ENCODE measurements at places on chromosomes 3 and 15. TPM values are rescaled to one million over a fixed set of nuclear protein-coding genes. Genes with fewer than 3 reads are reported as not detected.

DNA sequence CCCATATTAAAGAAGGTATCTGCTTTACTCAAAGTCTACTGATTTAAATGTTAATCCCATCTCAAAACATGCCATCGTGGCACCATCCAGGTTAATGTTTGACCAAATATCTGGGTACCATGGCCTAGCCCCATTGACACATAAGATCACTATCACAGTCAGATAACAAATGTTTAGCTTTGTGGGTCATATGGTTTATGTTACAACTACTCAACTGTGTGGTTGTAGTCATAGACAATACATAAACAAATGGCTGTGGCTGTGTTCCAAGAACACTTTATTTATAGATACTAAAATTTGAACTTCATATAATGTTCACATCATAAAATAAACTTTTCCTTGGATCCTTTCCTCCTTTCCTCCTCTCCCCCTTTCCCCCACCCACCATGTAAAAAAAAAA, 9.8 kb upstream of the SNRPN start:
- no peak for DNase-seq

DNA sequence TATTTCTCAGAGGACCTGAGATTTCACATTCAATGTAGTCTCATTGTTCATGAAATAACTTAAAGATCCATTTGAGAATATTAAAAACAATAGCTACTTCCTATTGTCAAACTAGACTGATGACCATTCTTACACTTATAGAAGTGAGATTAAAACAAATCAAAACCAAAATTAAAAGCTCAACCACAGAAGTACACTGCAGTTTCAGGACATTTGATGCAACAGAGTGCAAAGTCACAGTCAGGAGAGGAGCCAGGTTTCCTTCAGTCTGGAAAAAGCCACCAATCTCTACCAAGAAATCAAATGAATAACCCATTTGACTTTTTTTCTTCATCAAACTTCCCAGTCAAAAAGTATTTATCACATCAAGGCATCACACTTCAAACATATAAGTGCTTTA, 5.5 kb downstream of the CCPG1 start:
- DNase-seq: no peak

DNA sequence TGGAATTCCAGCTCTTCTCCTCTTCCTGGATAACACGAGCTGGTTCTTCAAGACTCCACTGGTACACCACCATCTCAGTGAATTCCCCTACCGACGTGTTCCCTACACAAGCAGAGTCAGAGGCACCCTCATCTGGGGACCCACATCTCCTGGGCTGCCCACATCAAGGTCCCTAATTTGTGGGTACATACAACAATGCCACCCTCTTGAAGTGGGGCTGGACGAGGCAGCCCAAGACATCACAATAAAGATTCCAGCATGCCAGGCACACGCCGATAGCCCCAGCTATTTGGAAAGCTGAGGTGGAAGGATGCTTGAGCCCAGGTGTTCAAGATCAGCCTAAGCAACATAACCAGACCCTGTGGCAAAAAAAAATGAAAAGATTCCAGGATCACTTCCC, 221.2 kb upstream of the LINGO1 start:
- peak; percentile 27 for DNase-seq

The ROBO2 gene
- 0.41 TPM for polyA plus RNA-seq

GRCh38 chr3:126845920-126846715, 136.8 kb upstream of the PLXNA1 start:
- DNase-seq: no peak

- DNase-seq: no peak
Observed at GRCh38 chr3:72230774-72231379, 445.9 kb upstream of the PROK2 start.

The HRH1 gene
- polyA plus RNA-seq: 0.42 TPM

- peak; percentile 29 for DNase-seq
Observed at GRCh38 chr15:41566121-41566885, 7.3 kb downstream of the TYRO3 start.

The CPNE4 gene
- 0.78 TPM for polyA plus RNA-seq

The STXBP5L gene
- not detected for polyA plus RNA-seq

DNA sequence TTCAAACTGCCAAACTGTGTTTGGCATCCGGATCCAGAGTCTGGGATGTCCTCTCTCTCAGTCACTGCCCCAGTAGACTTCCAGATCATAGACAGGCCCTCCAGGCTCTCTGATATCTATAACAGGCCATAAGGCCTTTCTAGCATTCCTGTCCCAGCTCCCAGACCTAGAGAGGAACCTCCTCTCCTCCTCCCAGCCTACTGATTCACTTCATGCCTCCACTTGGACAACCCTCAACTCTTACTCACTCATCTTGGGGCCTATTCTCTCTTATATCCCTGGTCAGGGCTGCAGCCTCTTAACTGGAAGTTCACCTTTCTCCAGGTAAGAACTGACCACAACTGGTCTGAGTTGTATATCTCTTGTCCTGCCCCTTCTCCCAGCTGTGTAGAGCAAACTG, 253.7 kb upstream of the TRIM42 start:
- no peak for DNase-seq

- DNase-seq: no peak
Observed at GRCh38 chr15:89851673-89852341, 37.2 kb upstream of the ANPEP start.

DNA sequence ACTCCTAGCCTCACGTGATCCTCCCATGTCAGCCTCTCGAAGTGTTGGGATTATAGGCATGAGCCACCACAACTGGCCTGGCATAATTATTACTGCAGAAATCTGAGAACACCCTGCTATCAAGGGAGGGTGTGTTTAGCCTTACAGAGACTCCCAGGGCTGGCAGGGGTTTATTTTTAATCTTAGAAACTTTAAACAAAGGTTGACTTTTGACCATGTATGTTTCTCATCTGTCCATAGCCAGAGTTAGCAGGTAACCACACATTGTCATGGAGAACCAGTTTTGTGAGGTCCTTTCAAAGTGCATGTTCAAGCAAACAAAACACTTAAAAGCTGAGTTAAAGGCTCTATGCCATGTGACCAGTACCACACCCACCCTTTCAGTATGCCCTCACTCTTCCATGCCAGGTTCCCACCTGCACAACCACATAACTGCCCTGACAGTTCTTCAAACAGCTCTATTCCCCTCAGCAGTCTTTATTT, 11.1 kb downstream of the SIAH2 start:
- DNase-seq: no peak

The CCR5 gene
- 5.8 TPM for polyA plus RNA-seq

The TMC3 gene
- not detected for polyA plus RNA-seq

DNA sequence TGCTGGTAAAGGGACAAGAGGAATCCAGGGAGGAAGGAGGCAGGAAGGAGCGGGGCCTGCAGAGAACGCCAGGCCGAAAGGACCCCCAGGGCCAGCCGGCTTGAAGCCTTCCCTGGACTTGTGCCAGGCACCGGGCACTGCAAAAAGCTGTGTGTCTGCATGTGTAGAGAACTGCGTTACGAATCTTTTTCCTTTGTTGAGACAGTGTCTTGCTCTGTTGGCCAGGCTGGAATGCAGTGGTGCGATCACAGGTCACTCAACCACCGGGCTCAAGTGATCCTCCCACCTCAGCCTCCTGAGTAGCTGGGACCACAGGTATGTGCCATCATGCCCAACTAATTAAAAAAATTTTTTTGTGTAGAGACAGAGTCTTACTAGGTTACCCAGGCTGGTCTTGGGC, 17.0 kb upstream of the MUC4 start:
- no peak for DNase-seq

The LRRC34 gene
- 4.6 TPM for polyA plus RNA-seq

- DNase-seq: no peak
Observed at GRCh38 chr3:29203851-29204250, 77.0 kb upstream of the RBMS3 start.

DNA sequence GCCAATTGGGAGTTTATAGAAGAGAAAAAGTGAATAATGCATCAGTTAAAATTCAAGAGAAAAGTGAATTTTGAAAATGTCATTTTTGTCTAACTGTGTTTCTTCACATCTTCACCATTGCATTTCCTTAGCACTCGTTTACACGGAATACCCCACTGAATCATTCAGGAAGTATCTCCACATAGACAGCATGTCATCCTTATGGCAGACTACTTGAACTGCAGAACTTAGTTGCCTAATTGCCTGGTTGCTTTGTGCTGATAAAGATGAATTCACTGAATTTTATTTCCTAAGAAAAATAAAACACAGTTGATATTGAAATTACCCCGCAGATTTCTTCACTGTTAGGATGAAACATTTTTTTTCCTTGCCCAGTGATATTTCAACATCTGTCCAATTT, 627.1 kb downstream of the ROBO1 start:
- DNase-seq: no peak

DNA sequence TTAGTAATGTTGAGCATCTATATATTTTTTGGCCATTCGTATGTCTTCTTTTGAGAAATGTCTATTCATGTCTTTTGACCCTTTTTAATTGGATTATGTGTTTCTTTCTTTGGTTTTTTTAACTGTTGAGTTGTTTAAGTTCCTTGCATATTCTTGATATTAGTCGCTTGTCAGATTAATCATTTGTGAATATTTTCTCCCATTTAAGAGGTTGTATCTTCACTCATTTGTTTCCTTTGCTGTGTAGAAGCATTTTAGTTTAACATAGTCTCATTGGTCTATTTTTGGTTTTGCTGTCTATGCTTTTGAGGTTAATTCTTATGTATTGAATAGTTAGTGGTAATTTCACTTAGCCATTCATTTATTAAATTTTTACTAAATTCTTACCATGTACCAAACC, 283.8 kb downstream of the ZPLD1 start:
- DNase-seq: no peak

DNA sequence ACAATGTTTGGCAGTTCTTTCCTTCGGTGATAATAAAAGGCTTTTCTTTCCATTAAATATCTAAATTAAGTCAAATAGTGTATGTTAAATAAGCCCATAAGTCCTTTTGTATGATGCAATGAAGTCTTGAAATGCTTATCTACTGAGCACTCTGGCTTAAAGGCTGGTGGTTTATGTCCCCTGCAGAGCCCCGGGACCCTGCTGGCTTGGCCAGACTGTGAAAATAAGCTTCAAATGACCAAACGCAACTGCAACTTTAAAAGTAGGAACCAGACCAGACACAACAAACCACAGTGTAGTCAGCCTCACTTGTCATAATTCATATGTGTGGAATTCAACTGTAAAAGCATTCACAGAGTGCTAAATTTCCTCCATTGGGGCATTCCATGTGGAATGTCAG, 72.5 kb downstream of the FOXP1 start:
- DNase-seq: no peak

The PDZRN3 gene
- 1.7 TPM for polyA plus RNA-seq

The P2RY14 gene
- 0.32 TPM for polyA plus RNA-seq

- no peak for DNase-seq
Observed at GRCh38 chr15:43934480-43934879, 107.7 kb downstream of the WDR76 start.

GRCh38 chr3:187741403-187742350, 3.6 kb downstream of the BCL6 start:
- DNase-seq: peak; percentile 91

GRCh38 chr3:128551451-128551850, 58.5 kb upstream of the GATA2 start:
- no peak for DNase-seq

GRCh38 chr3:172209333-172210321, 170.2 kb downstream of the FNDC3B start:
- peak; percentile 74 for DNase-seq

- DNase-seq: no peak
Observed at GRCh38 chr15:73156431-73157191, 104.3 kb downstream of the NEO1 start.

- no peak for DNase-seq
Observed at GRCh38 chr15:44593042-44593736, 56.2 kb downstream of the EIF3J start.

DNA sequence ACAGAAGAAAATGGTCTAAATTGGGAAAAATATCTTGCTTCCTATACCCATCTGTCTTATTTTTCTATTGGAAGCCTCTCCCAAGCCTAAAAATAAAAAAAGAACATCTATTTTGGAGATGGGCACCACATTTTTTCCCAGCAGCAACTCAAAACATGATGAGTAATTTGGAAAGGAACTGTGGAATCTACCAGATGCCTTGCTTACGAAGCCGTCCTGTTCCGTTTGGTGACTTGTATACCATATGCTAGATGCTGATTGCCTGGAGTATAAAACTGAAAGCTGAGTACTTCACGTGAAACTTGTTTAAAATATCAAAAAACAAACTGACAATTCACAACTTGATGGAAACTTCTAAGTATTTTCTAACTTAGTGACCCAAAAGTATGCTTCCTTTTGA, 491.0 kb downstream of the ROBO2 start:
- no peak for DNase-seq

- no peak for DNase-seq
Observed at GRCh38 chr3:52007291-52007690, 11.6 kb upstream of the RPL29 start.

DNA sequence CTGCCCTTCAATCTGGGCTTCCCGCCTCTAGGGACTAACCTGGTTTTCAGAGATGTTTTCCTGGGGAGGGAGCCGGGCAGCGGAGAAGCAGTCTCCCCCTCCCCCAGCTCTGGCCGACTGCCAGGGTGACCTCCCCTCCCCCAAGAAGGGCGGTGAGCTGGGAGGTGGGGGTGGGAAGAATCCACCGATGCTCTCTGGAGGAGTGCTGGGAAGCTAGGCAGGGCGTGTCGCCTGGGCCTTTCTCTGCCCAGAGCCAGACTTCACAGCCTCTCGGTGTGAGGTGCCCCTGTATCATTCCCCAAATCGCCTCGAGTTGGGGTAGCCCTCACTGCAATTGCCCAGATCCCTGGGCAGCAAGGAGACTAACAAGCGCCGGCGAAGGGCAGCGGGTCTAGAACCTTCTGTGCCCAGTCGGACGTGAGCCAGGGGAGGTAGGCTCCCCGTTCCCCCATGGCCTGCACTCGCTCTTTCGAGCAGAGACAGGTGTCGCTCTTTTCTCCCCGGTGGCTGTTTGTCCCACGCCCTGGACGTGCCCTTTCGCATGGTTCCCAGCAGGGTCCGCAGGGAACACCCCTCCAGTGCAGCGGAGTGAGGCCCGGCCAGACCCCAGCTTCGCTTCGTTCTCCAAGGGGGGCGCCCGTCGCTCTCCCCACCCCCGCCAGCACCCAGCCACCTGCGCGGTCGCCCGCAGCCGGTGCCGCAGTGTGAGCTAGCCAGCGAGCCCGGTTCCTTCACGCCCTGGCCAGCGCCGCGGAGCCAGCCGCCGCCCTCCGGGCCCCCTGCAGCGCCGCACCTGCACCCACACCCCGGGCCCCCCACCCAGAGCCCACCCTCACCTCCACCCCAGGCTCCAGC, 1.1 kb downstream of the RAB6B start:
- no peak for DNase-seq

- DNase-seq: no peak
Observed at GRCh38 chr3:29561651-29562149, 280.8 kb downstream of the RBMS3 start.

The ACKR2 gene
- 0.17 TPM for polyA plus RNA-seq

Measured in spleen (tissue), 13 donors.